ENCODE measurements at places on chromosomes 12 and 14.

- H3K4me3 ChIP-seq = no peak overlapping the region
- no peaks in the 10 kb centered on the region for H3K27me3 ChIP-seq
- H3K36me3 ChIP-seq = no peaks in the 10 kb centered on the region
- DNase-seq = no peak
These were observed 145.8 kb downstream of the DICER1 start for GRCh38 chr14:95011445-95012006.

DNA sequence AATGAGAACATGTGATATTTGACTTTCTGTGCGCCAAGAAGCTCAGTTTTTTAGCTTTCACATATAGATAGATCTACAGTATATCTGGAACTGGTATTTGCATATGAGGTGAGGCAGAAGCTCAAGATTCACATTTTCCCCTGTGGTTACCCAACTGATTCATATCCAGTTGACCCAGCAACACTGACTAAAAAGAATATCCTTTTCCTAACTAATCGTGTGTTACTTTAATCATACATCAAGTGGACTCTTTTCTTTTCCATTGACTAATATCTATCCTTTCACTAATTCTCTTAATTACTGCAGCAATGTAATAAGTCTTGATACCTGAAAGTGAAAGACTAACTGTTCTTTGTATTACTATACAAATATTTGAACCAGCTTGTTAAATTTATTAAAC is 236.1 kb downstream of the AEBP2 start:
- H3K36me3 ChIP-seq = no peaks in the 10 kb centered on the region
- DNase-seq = no peak
- no peaks in the 10 kb centered on the region for H3K27me3 ChIP-seq
- H3K4me3 ChIP-seq = no peak overlapping the region
- H3K4me1 ChIP-seq = no peaks in the 10 kb centered on the region

- no peak overlapping the region for H3K27ac ChIP-seq
- peaks cover 9% of the 10 kb centered on the region for H3K4me1 ChIP-seq
- no peak for DNase-seq
- no peaks in the 10 kb centered on the region for H3K27me3 ChIP-seq
These were observed 112.4 kb upstream of the SLC38A4 start for GRCh38 chr12:46938071-46938678.

DNA sequence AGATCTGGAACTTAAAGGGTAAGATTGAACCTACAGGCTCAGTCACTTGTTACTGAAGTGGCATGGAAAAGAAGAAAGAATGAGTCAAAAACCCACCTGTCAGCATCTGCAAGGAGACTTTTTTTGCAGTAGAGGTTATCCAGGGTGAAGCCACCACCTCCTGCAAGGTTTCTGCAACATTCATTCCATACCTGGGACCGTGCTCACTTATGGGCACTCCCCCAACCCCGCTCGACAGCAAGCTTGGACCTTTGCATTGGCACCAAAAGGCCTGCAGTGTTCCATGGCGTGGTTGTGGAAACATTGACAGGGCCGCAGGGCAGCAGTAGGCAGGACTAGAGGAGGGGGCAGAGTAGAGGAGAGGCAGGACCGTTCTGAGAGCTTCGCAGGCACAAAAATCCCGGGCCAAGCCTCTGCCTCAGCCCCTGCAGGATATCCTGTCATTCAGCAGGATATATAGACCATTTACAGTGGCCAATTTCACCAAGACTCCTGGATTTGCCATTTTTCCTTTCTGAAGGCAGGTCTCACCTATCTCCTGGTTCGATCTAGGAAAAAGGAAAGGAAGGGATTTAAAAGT is at the start of gene STAB2:
STAB2 (plus strand) TSS at position 483 of the 580 bp plus-strand sequence. CDS start 204 bp downstream, outside the sequence.
- no peak for DNase-seq
- no peak within 1 kb of the TSS for H3K27ac ChIP-seq
- H3K4me1 ChIP-seq = no peaks in the 10 kb centered on the region
- no peak within 1 kb of the TSS for H3K4me3 ChIP-seq
- no peaks in the 10 kb centered on the region for H3K27me3 ChIP-seq
- H3K36me3 ChIP-seq = no peaks in the 10 kb centered on the region

DNA sequence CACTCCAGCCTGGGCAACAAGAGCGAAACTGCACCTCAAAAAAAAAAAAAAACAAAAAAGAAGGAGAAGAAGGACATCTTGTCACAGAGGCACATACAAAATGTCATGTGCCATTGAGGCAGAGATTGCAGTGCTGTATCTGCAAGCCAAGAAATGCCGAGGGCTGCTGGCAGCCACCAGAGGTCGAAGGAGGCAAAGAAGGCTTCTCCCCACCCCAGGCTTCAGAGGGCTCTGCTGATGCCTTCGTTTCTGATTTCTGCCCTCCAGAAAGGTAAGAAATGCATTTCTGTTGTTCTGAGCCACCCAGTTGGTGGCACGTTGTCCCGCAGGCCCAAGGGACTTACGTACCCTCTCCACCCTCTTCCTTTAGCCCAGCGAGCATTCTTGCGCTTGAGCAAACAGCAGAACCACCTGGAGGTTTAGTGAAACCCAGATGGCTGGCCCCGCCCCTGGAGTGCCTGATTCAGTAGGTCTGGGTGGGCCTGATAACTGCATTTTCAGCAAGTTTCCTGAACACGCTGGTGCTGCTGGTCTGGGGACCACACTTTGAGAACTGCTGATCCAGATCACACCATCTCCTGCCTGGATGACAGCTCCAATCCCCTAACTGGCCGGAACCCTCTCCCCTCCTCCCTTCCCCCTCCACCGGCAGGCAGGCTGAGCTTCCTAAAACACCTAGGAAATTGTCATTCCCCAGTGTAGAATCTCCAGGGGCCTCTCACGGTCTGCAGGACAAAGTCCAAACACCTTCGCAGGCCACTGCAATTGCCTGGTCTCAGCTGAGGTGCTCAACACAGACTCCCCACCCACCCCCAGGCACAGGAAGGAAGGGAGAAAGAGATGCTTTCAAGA is 21.1 kb upstream of the SCARB1 start:
- no peak overlapping the region for H3K4me3 ChIP-seq
- no peaks in the 10 kb centered on the region for H3K36me3 ChIP-seq
- H3K4me1 ChIP-seq = no peaks in the 10 kb centered on the region
- no peaks in the 10 kb centered on the region for H3K27me3 ChIP-seq
- no peak overlapping the region for H3K27ac ChIP-seq

DNA sequence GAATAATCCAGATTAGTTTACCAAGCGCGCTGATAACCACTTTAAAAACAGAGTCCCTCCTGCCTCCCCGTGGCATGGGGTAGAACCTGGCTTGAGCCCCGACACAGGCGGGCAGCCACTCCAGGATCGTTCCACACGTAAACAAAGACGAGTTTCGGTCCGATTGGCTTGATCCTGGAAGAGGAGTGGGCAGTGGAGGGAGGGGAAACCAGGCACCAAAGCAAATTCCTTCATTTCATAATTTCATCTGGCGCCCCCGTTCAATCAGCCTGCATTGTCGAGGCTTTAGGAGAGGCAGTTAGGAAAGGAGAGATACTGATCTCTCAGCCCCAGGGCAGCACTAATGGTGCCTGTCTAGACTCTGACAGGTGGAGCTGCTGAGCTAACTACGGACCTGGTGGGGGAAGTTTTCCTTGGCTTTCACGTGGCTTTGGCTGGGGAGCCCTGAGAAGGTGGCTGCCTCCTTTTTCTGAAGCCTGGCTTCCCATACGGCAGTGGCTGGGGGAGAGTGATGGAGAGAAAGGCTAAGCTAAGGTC is 751 bp upstream of the GPRC5A start:
- DNase-seq = no peak
- H3K27ac ChIP-seq = peak overlapping the region; percentile 30
- H3K27me3 ChIP-seq = peaks cover 14% of the 10 kb centered on the region
- H3K4me3 ChIP-seq = peak overlapping the region; percentile 59

- H3K27ac ChIP-seq = no peak overlapping the region
- H3K4me3 ChIP-seq = no peak overlapping the region
- no peaks in the 10 kb centered on the region for H3K4me1 ChIP-seq
- H3K27me3 ChIP-seq = no peaks in the 10 kb centered on the region
These were observed 1313.9 kb downstream of the TMEM121 start for GRCh38 chr14:106840258-106840657.

- H3K4me3 ChIP-seq = peak overlapping the region; percentile 93
- H3K27ac ChIP-seq = peak overlapping the region; percentile 95
- peaks cover 34% of the 10 kb centered on the region for H3K36me3 ChIP-seq
These were observed 654 bp upstream of the SUPT16H start for GRCh38 chr14:21384494-21384851.

DNA sequence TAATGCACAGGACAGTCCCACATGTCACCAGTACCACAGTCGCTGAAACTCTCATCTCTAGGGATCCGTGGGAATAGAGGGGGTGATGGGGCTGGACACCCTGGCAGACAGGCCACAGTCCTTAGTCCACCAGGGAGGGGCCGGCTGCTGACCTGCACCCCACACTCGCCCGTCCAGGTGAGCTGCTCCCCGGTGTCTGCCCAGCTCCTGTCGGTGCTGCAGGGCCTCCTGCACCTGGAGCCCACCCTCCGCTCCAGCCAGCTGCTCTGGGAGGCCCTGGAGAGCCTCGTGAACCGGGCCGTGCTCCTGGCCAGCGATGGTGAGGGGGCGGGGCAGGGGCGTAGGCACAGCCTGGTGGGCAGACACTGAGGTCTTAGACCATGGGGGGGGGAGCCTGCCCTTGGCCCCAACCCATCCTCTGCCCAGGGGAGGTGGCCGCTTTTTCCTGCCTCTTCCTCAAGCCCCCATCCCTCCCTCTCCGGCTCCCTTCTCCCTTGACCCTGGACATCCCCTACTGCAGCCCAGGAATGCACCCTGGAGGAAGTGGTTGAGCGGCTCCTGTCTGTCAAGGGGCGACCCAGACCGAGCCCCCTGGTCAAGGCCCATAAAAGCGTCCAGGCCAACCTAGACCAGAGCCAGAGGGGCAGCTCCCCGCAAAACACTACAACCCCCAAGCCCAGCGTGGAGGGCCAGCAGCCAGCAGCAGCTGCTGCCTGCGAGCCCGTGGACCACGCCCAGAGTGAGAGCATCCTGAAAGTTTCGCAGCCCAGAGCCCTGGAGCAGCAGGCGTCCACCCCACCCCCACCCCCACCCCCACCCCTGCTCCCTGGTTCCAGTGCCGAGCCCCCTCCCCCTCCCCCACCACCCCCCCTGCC is 17.1 kb upstream of the ADSS1 start:
- H3K36me3 ChIP-seq = no peaks in the 10 kb centered on the region
- no peak for DNase-seq
- H3K27me3 ChIP-seq = no peaks in the 10 kb centered on the region
- H3K4me3 ChIP-seq = no peak overlapping the region
- peaks cover 15% of the 10 kb centered on the region for H3K4me1 ChIP-seq
- H3K27ac ChIP-seq = no peak overlapping the region

DNA sequence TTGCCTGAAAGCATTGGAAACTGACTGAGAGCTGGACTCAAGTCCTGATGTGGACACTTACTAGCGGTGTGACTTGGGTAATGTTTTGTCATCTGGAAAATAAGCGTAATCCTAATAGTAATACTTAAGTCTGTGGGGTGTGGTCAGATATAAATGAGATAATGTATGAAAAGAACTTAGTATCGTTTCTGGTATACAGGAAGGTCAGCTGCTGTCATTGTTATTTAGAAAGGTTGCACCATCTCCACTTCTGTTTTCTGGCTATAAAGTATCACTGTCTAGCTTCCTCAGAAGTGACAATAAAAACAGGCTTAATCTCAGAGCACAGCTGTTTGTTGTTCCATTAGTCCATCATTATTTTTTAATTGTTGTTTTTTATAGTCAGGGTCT is 34.1 kb upstream of the TUBA1C start:
- H3K27me3 ChIP-seq = no peaks in the 10 kb centered on the region
- DNase-seq = no peak
- H3K36me3 ChIP-seq = no peaks in the 10 kb centered on the region
- peaks cover 13% of the 10 kb centered on the region for H3K4me1 ChIP-seq
- H3K27ac ChIP-seq = no peak overlapping the region

DNA sequence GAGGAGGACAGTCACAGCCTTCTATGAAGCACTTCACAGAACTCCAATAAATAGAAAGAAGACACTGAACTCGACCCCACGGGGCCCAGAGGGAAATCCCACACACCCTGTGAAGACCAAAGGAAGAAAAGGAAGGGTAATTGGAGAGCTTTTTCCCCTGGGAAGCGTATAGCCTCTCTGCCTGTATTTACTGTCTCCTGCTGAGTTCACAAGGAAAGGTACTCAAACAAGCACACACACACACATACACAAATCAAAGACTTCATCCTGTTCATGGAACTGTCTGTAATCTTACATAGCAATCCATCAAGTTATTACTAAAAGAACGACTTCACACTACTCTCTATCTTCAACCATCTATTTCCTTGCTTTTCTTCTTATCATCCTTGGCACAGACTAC is 15.3 kb downstream of the FOXN3 start:
- peaks cover 50% of the 10 kb centered on the region for H3K4me1 ChIP-seq
- H3K4me3 ChIP-seq = no peak overlapping the region
- H3K27ac ChIP-seq = no peak overlapping the region
- no peak for DNase-seq
- no peaks in the 10 kb centered on the region for H3K36me3 ChIP-seq
